T-cell (primary cell): ENCODE measurements at places on chromosomes 3 and 15.

DNA sequence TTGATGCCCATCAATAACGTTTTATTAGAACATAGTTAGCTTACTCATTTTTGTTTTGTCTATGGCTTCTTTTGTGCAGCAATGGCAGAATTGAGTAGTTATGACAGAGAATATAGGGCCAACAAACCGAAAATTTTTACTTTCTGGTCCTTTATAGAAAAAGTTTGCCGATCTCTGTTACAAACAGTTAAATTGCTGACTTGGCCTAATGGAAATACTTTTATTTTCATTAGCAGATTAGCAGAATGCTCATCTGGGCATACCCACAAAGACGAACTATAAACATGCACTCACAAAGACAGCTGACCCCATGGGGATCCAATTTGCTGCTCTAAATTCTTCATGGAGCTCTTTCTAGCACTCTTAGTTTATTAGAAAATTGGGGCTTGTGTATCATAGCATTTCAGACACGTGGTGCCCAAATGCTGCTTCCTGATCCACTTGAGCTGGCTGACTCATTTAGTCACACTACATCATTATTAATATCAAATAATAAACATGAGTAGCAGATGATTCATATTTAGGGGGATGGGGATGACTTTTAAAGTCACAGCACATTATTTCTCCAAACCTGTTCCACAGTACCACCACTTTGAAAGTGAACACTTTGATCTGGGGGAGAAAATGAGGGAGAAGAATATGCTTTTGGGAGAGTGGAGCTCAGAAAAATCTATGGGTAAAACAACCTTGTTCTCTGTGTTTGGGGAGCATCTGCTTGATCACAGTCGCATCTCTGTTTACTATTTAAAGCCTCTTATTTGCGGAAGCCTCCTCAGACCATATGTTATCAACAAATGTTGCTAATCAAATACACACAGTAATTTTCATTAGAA is 228.1 kb upstream of the FEZF2 start:
- H3K36me3 ChIP-seq: no peaks in the 10 kb centered on the region
- H3K4me1 ChIP-seq: no peaks in the 10 kb centered on the region
- H3K27ac ChIP-seq: no peak overlapping the region
- H3K27me3 ChIP-seq: no peaks in the 10 kb centered on the region
- no peak overlapping the region for H3K4me3 ChIP-seq
- DNase-seq: no peak

DNA sequence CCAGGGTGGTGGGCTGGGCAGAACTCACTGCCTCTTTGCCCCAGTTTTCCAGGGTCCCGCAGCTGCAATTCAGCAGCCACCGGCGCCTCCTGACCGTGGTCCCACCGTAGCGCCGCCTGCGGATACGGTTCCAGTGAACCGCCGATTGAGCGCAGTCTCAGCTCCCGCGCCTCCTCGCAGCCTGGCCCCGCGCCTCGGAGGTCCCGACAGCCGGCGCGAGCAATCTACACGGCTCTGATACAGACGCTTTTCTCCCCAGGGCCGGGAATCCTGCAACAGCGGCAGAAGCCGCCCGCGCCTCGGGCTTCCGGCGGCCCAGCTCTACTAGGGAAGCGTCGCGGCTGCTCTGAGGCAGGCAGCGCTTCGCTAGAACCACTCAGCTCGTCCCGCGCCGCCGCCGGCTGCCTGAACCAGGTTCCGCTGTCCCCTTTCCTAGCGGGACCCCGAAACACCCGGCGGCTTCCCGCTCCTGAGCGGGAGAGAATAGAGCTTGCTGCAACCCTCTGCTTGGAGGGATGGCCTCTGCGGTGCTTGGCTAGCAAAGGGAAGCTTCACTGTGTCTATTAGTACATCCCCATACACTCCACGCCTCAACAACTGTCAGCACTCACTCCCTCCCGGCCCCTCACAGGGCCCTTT is 3.1 kb downstream of the FOXL2NB start:
- H3K27me3 ChIP-seq: peaks cover 57% of the 10 kb centered on the region
- peak overlapping the region; percentile 32 for H3K4me3 ChIP-seq
- no peaks in the 10 kb centered on the region for H3K36me3 ChIP-seq

GRCh38 chr3:71454512-71455403 is 128.8 kb downstream of the FOXP1 start:
- peaks cover 96% of the 10 kb centered on the region for H3K4me1 ChIP-seq
- peak; percentile 40 for DNase-seq
- no peaks in the 10 kb centered on the region for H3K36me3 ChIP-seq
- H3K4me3 ChIP-seq: no peak overlapping the region
- H3K27ac ChIP-seq: peak overlapping the region; percentile 87
- H3K27me3 ChIP-seq: no peaks in the 10 kb centered on the region

- no peaks in the 10 kb centered on the region for H3K4me1 ChIP-seq
- H3K27me3 ChIP-seq: peaks cover 3% of the 10 kb centered on the region
- DNase-seq: no peak
Measured at GRCh38 chr3:120796976-120797375, 54.4 kb downstream of the GTF2E1 start.

DNA sequence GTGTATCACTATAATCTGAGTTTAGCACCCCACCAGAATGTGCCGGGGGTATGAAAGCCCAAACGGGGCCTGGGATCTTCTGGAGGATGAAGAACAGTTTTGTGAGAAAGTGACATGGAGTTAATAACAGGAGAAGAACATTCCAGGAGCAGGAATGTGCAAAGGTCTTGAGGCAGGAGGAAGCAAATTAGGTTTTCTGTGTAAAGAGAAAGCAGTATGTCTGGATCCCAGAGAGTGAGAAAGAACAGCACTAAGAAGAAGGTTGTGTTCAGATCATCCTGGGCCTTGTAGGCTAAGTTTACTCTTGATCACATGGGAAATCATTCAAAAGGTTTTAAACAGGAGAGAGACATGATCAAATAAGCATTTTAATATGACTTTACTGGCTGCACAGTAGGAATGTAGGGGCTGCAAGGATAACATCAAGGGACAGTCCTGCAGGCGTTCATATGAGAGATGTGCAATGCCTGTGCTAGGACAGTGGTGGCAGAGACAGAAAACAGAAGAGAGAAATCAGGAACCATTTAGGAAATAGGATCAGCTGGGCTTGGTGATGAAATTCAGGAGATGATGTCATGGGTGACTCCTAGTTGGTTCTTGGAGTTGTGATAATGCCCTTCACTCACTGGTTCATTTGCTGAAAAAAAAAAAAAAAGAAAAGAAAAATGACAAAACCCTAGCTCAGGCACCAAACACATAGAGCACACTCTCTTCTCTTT is 113.5 kb downstream of the TNIK start:
- no peak overlapping the region for H3K4me3 ChIP-seq
- no peak for DNase-seq
- H3K27ac ChIP-seq: no peak overlapping the region
- H3K27me3 ChIP-seq: no peaks in the 10 kb centered on the region
- H3K36me3 ChIP-seq: no peaks in the 10 kb centered on the region
- H3K4me1 ChIP-seq: no peaks in the 10 kb centered on the region

DNA sequence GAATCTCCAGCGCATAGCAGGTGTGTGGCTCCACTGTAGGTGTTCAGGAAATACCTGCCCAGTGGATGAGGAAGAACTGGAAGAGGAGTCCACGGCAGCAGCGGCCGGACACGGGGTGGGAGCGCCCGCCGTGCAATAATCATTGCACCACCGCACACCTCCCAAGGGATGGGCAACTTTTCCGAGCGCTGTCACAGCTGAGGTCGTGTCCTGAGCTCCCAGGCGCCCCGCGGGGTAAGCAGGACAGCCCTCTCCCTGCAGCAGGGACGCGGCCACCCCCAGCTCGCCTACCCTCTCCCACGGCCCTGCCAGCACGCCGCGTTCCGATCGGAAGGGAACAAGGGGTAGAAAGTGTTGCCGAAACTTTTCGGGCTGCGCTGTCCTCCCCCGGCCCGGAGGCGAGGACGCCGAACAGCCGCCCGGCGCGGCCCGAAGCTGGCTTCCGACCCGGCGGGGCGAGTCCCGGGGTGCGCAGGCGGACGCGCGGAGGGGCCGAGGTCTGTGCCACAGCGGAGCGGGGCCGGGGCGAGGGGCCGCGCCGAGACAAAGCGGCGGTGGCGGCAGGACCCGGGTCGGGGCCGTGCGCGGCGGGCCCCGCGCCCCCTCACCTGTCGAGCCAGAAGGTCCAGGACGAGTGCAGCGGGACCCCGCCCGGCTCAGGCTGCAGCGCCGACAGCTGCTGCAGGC is 475 bp downstream of the EIF4E3 start:
- H3K27ac ChIP-seq: peak overlapping the region; percentile 80
- peak overlapping the region; percentile 94 for H3K4me3 ChIP-seq
- no peaks in the 10 kb centered on the region for H3K27me3 ChIP-seq

GRCh38 chr3:47520756-47521155 is 7.2 kb upstream of the ELP6 start:
- no peak overlapping the region for H3K4me3 ChIP-seq
- no peaks in the 10 kb centered on the region for H3K4me1 ChIP-seq
- no peak for DNase-seq
- no peaks in the 10 kb centered on the region for H3K27me3 ChIP-seq
- H3K36me3 ChIP-seq: no peaks in the 10 kb centered on the region

DNA sequence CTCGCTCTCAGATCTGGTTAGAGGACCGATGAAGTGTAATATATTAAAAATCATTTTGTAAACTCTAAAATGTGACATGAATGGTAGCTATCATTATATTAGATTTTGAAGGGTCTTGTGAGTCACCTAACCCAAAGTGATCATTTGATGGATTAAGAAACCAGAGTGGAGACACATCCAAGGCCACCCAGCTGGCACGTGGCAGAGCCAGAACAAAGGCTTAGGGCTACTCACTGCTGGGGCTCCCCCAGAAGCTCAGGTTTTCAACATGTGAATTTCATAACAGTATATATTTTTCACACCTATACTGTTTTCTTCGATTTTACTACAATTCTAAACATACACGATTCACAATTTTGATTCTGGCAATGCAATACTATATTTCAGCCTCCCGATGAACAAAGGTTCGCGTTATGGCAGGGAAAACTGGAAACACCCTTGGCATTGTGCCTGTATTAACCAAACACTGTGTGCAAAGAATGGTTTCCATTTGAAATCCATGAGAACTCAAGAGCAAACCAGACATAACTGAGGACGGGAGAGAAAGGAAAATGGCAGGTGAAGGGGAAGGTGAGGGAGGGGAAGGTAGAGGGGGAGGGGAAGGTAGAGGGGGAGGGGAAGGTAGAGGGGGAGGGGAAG is 88.9 kb downstream of the ADAMTS17 start:
- H3K36me3 ChIP-seq: no peaks in the 10 kb centered on the region
- no peaks in the 10 kb centered on the region for H3K27me3 ChIP-seq
- no peaks in the 10 kb centered on the region for H3K4me1 ChIP-seq
- no peak overlapping the region for H3K27ac ChIP-seq
- no peak overlapping the region for H3K4me3 ChIP-seq

GRCh38 chr3:4332111-4332510 is 28.9 kb downstream of the SETMAR start:
- H3K4me3 ChIP-seq: no peak overlapping the region
- no peak for DNase-seq
- H3K27ac ChIP-seq: no peak overlapping the region
- H3K36me3 ChIP-seq: no peaks in the 10 kb centered on the region
- no peaks in the 10 kb centered on the region for H3K4me1 ChIP-seq

DNA sequence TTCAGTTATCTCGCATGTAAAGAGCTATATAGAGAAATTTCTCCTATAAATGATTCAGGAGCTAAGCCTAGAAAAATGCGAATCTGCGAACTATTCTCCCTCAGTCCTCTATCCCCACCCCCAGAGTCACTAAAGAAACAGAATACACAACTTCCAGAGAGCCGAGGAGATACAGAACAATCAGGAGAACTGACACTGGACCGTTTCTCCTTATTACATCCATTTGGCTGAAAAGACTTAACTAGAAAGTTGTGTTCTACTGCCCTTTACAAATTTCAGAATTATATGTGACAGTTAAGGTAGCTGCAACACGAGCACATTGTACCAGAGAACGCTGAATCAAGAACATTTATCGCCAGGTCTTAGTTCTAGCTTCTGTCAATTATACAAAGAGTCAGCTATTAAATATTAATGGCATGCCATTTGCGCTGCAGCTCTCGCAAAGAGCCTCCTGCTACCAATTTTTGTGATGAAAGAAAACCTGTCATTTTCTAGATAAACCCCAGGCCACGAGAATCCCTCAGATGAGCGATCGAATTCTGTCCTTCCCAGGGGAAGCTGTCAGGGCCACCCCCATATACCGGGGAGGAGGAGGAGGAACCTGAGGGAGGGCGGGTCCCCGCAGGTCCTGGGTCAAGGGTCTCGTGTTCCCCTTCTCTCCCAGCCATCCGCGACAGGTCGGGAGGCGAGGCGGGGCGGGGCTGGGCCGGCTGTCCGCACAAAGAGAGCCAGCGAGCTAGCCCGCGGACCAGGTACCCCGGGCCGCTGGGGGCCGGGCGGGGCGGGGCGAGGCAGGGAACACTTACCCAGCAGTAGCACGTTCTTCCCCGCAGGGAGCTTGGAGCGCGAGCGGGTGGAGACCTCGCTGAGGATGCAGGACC is 878 bp downstream of the DYNC1LI1 start:
- no peak overlapping the region for H3K27ac ChIP-seq
- no peaks in the 10 kb centered on the region for H3K27me3 ChIP-seq
- peak overlapping the region; percentile 81 for H3K4me3 ChIP-seq
- DNase-seq: no peak
- H3K36me3 ChIP-seq: peaks cover 4% of the 10 kb centered on the region

- no peaks in the 10 kb centered on the region for H3K4me1 ChIP-seq
- no peak overlapping the region for H3K27ac ChIP-seq
- H3K27me3 ChIP-seq: no peaks in the 10 kb centered on the region
- no peak overlapping the region for H3K4me3 ChIP-seq
Measured at GRCh38 chr3:52857864-52858263, 23.0 kb upstream of the MUSTN1 start.
